ENCODE measurements at places on chromosomes 1 and 21.

GRCh38 chr1:228472655-228473054 lies 14.5 kb upstream of the RNF187 start:
- no peak for DNase-seq

DNA sequence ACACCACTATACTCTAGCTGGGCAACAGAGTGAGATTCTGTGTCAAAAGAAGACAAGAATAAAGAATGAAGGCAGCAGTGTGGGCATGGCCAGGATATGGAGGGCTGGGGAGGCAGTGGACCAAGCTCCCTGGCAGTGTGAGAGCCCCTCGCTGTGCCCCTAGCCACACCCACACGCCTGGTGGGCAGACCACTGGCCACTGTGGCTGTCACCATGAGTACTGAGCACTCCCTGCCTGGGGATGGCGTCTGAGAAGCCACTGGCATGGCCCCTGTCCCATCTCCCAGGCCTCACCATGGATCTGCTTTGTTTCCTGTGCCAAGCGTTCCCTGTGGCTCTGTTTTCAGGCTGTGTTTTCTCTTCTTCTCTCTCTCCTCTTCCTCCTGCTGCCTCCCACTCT lies 51.7 kb downstream of the STUM start:
- no peak for DNase-seq

GRCh38 chr1:44263568-44264450 lies 50.5 kb downstream of the DMAP1 start:
- DNase-seq = no peak

DNA sequence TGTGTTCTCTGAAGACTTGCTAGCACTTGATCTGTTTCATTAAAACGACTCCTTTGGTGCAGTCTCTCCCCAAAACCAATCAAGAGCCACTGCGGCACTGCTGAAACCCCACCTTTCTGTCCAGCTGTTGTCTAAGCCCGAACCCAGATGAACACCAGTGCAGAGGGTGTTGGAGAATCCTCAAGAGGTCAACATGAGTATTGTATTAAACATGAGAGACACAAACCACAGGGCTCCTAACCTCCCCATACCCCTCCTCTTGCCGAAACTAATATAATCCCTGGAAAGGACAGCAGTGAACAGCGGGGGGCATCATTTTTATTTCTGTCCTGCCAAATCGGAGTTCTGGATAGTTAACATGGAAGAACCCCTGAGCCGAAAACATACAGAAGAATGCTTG lies 333.9 kb downstream of the CAMTA1 start:
- DNase-seq = peak; percentile 45

All from DMS79 treated with DMSO at 0.1 percent for 48 hours (cell line).